ENCODE measurements at places on chromosomes 2 and 18. TPM values are rescaled to one million over a fixed set of nuclear protein-coding genes. Genes with fewer than 3 reads are reported as not detected.

The CYTIP gene
- total RNA-seq, result 2.5 TPM

The NTSR2 gene
- total RNA-seq, result not detected

The SLC19A3 gene
- total RNA-seq, result 3.1 TPM

The ZNF514 gene
- 57.6 TPM for total RNA-seq

The RAPGEF4 gene
- total RNA-seq, result 27.5 TPM

The MARCHF4 gene
- 18.5 TPM for total RNA-seq

The SLC5A6 gene
- 28.8 TPM for total RNA-seq

The MYO7B gene
- not detected for total RNA-seq

The CTLA4 gene
- not detected for total RNA-seq

The TUBA4B gene
- total RNA-seq, result not detected

Measured in parietal lobe (tissue), 2 donors.